ENCODE measurements at places on chromosomes 5 and 9. TPM values are rescaled to one million over a fixed set of nuclear protein-coding genes. Genes with fewer than 3 reads are reported as not detected.

Gene PJA2
- total RNA-seq: 153 TPM

Gene PCDHGB3
- total RNA-seq: 21.2 TPM

Gene OR1Q1
- total RNA-seq: not detected

Gene CERCAM
- total RNA-seq: 11.5 TPM

Gene PCDHB16
- total RNA-seq: 8.2 TPM
